ENCODE measurements at places on chromosomes 4 and X. TPM values are rescaled to one million over a fixed set of nuclear protein-coding genes. Genes with fewer than 3 reads are reported as not detected.

ODAPH gene
- not detected for total RNA-seq

LEF1 gene
- total RNA-seq = not detected

MND1 gene
- total RNA-seq = 12.6 TPM

GPRASP3 gene
- total RNA-seq = 3.7 TPM

GLRA2 gene
- total RNA-seq = not detected

AIMP1 gene
- 48.3 TPM for total RNA-seq

All from A549 treated with RU486 at 1 μM for 4 hours (cell line).